Tibial nerve (tissue), 4 donors: ENCODE measurements at places on chromosomes 6 and 20. TPM values are rescaled to one million over a fixed set of nuclear protein-coding genes. Genes with fewer than 3 reads are reported as not detected.

Gene SERINC3
- total RNA-seq: 77.1 TPM

- peaks cover 32% of the 10 kb centered on the region for H3K4me1 ChIP-seq
- H3K27me3 ChIP-seq: no peaks in the 10 kb centered on the region
- H3K4me3 ChIP-seq: no peak overlapping the region
- no peaks in the 10 kb centered on the region for H3K36me3 ChIP-seq
Observed at GRCh38 chr6:157104803-157105202, 218.5 kb downstream of the TMEM242 start.

- no peaks in the 10 kb centered on the region for H3K4me1 ChIP-seq
- no peaks in the 10 kb centered on the region for H3K27me3 ChIP-seq
- H3K27ac ChIP-seq: no peak overlapping the region
- no peak for DNase-seq
- H3K36me3 ChIP-seq: no peaks in the 10 kb centered on the region
Observed at GRCh38 chr20:24489631-24490260, 20.3 kb downstream of the SYNDIG1 start.

Gene STMND1
- not detected for total RNA-seq

Gene F13A1
- 108 TPM for total RNA-seq

Gene ANKRD6
- 22.8 TPM for total RNA-seq

Gene MEP1A
- total RNA-seq: not detected

DNA sequence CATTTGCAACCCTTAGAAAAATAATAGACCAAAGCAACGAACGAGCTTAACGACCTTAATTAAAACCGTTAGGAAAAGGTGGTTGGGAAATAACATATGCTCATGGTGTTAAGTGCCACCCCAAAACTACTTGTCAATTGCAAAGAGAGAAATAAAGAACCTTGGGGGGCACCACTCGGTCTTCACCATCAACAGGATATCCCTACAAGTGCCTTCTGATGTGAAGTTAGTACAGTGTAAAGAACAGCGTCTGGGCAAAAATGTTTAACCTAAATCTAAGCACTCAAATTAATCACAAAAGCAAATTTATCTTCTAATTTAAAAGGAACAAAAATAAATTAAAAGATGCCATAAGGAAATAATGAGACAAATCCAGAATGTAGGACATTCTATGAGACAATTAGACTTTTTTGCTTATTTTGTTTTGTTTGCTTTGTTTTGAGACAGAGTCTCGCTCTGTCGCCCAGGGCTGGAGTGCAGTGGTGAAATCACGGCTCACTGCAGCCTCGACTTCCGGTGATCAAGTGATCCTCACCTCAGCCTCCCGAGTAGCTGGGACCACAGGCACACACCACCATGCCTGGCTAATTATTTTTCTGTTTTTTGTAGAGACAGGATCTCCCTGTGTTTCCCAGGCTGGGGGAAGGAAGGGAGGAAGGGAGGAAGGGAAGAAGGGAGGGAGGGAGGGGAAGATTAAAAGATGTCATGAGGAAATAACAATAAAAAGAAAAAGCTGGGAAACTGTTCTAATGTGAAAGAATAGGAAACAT is 41.3 kb upstream of the BTN3A2 start:
- H3K4me1 ChIP-seq: no peaks in the 10 kb centered on the region
- DNase-seq: no peak
- no peaks in the 10 kb centered on the region for H3K36me3 ChIP-seq
- peaks cover 45% of the 10 kb centered on the region for H3K27me3 ChIP-seq

Gene RAET1E
- 0.44 TPM for total RNA-seq

- H3K27me3 ChIP-seq: no peaks in the 10 kb centered on the region
- H3K4me3 ChIP-seq: no peak overlapping the region
- peak overlapping the region; percentile 32 for H3K27ac ChIP-seq
- peaks cover 10% of the 10 kb centered on the region for H3K4me1 ChIP-seq
- no peak for DNase-seq
Observed at GRCh38 chr6:17871836-17872235, 115.6 kb downstream of the KIF13A start.

DNA sequence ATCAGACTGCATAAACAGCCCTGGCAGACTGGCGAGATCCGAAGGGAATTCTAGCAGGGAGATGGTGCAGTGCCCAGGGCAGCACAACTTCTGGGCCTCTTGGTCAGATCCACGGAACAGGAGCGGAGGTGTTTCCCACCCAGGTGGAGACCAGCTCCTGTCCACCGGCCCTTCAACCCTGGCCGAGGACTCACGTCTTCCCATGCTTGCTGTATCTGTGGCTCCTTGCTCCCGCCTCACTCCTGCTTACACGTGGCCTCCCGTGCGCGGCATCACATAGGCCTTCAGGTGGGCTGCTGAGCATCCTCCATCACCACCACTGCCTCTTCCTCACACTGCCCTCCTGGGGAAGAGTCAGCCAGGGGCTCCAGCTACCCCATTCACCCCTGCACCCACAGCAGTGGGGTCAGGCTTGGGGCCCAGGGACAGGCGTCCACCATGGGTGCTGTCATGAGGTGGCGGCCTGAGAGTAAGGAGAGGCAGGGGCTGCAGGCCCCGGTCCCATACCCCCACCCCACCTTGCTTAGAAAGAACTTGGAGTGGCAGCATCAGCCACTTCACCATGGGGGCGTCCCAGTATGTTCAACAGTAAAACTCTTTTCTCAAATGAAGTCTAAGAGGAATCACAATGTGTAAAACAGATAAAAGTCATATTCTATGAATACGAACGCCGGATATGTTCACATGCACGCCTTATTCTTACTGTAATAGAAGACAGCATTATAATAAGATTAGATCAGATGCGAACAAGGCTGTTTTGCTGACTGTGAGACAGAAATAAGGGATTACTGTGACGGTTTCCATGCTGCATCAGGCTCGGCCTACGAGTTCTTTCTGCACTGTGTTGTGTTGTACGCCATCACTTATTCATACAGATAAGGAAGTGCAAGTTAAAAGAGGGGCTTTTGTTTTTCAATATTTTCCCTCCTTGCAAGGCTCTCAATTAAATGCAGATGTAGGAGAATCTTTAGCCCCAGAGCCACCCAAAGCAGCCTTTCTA is 165.4 kb downstream of the GRM4 start:
- no peaks in the 10 kb centered on the region for H3K36me3 ChIP-seq
- H3K27ac ChIP-seq: no peak overlapping the region
- no peak overlapping the region for H3K4me3 ChIP-seq

- no peaks in the 10 kb centered on the region for H3K36me3 ChIP-seq
- H3K4me3 ChIP-seq: no peak overlapping the region
- H3K27me3 ChIP-seq: no peaks in the 10 kb centered on the region
- peaks cover 16% of the 10 kb centered on the region for H3K4me1 ChIP-seq
Observed at GRCh38 chr20:10558635-10559187, 115.1 kb downstream of the JAG1 start.

GRCh38 chr6:158244373-158244772 is 67.9 kb upstream of the TULP4 start:
- no peak overlapping the region for H3K27ac ChIP-seq
- no peaks in the 10 kb centered on the region for H3K27me3 ChIP-seq
- H3K36me3 ChIP-seq: no peaks in the 10 kb centered on the region
- DNase-seq: no peak

Gene SLC13A3
- total RNA-seq: 8.5 TPM

DNA sequence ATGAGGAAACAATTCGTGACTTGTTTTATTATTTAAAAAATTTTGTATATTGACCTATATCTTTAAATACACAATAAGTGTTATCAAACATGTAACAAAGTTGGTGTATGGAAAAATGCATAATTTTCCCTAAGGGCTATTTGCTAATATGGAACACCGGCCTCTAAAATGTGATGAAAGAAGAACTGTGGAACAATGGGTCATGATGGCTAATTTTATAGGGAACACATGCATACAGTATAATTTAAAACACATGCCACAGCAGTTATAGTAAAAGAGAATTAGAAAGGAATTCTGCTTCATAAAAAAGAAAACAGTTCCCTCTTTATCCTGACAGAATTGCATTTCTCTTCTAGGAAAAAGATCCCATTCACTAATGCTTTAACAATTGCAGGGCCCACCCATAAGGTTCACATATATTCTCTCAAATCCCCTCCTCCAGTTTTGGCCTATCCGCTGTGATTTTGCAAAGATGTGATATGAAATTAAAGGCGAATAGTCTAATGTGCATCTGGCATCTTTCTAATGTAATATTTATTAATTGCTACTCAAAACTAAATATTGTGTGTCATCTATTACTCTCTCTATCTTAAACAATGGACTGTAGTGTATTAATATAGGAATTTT is 628.1 kb upstream of the CITED2 start:
- H3K4me1 ChIP-seq: peaks cover 4% of the 10 kb centered on the region
- no peak for DNase-seq
- H3K27me3 ChIP-seq: no peaks in the 10 kb centered on the region

Gene OR2J3
- total RNA-seq: not detected

- no peak within 1 kb of the TSS for H3K4me3 ChIP-seq
- no peaks in the 10 kb centered on the region for H3K4me1 ChIP-seq
- DNase-seq: no peak
- no peaks in the 10 kb centered on the region for H3K36me3 ChIP-seq
- H3K27ac ChIP-seq: no peak within 1 kb of the TSS
Observed at GRCh38 chr20:63471981-63472831, at the start of gene KCNQ2. Gene KCNQ2, minus strand, starts transcription at chr20:63472655. Its CDS starts 192 bp downstream, at chr20:63472463.

- H3K27ac ChIP-seq: no peak overlapping the region
- H3K4me1 ChIP-seq: no peaks in the 10 kb centered on the region
- no peak overlapping the region for H3K4me3 ChIP-seq
- no peak for DNase-seq
- no peaks in the 10 kb centered on the region for H3K27me3 ChIP-seq
Observed at GRCh38 chr6:93366506-93366905, 52.9 kb downstream of the EPHA7 start.

DNA sequence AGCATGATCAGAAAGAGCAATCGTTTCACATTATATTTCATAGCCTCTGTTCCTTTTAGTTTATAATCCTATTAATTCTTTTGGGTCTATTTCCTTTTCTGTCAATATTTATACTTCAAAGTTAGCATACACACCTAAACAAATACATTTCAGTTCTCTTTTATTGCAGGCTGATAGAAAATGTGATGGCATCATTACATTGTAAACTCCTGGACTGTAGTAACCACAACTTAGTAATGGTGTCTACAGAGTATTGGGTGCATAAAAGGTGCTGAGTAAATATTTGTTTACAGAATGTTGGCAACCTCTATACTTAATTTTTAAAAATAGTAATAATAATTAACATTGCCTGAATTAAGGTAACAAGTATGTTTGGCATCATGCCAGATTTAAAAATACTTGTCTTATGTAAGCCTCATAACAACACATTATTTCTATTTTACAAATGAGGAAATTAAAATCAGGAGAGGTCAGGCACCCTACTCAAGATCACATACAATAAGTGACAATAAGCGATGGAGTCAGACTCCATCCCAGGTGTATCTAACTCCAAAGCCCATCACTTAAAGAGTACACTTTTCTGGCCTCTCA is 195.0 kb downstream of the UBE3D start:
- H3K36me3 ChIP-seq: no peaks in the 10 kb centered on the region
- no peak overlapping the region for H3K27ac ChIP-seq
- H3K4me1 ChIP-seq: no peaks in the 10 kb centered on the region
- DNase-seq: no peak

DNA sequence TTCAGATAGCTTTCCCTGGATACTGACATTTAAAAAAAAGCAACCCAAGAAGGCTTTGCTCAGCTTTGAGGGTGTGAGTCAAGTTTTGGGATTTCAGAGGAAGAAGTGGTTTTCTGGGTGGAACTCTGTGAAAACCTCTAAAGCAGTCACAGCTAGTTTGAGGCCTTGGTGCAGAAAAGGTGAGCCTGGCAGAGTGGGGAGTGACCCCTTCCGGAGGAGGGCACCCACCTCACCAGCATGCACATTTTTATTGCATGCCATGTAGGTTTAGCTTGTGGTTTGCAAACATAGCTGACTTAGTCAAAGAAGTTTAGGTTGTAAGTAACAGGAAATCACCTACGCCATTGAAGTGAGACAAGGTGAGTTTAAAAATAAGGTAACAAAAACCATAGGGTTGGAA is 146.8 kb upstream of the PMEPA1 start:
- no peak overlapping the region for H3K4me3 ChIP-seq
- H3K27ac ChIP-seq: no peak overlapping the region
- no peaks in the 10 kb centered on the region for H3K27me3 ChIP-seq
- no peaks in the 10 kb centered on the region for H3K36me3 ChIP-seq

DNA sequence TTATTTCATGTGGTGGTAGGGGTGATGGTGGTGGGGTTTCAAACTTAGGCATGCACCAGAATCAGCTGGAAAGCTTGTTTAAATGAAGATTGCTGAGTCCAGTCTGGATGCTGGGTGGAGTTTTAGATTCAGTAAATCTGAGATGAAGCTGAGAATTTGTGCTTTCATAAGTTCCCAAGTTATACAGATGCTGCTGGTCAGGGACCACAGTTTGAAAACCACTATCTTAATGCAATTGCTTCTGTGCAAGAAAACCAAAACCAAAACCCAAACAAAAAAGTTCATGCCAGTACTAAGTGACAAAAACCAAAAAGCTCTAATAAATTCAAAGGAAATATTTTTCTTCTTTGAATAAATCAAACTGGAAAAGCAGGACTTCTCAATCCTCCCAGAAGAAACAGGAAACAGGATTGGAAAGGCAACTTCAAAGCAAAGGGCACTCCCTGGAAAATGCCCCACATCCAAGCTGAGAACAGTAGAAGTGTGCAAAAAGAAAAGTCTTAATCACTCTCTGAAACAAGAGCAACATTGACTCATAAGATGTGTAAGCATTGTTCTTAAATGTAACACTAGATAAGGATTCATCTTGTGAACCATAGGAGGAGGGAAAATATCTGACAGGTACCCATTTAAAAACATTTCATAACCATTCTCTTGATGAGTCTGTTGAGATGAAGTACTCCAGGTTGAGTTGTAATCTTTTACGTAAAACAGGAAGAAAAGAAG is 481.5 kb upstream of the HSF2 start:
- no peak overlapping the region for H3K27ac ChIP-seq
- no peaks in the 10 kb centered on the region for H3K4me1 ChIP-seq
- DNase-seq: no peak

Gene LZTS3
- 28.2 TPM for total RNA-seq

GRCh38 chr20:3767427-3768341 is at the start of gene ADISSP:
Gene ADISSP, minus strand, starts transcription at chr20:3767753. Its CDS starts 7,653 bp downstream, at chr20:3760100.
- H3K27me3 ChIP-seq: no peaks in the 10 kb centered on the region
- H3K4me1 ChIP-seq: peaks cover 51% of the 10 kb centered on the region
- H3K36me3 ChIP-seq: no peaks in the 10 kb centered on the region
- H3K27ac ChIP-seq: peak within 1 kb of the TSS; percentile 91
- DNase-seq: peak; percentile 96
- peak within 1 kb of the TSS; percentile 70 for H3K4me3 ChIP-seq

Gene OLIG3
- total RNA-seq: not detected

GRCh38 chr6:134437376-134437775 is 119.5 kb upstream of the SGK1 start:
- H3K27ac ChIP-seq: no peak overlapping the region
- no peak overlapping the region for H3K4me3 ChIP-seq
- no peak for DNase-seq
